CD8-positive, alpha-beta memory T cell (primary cell): ENCODE measurements at places on chromosomes 16 and 17. TPM values are rescaled to one million over a fixed set of nuclear protein-coding genes. Genes with fewer than 3 reads are reported as not detected.

The PRR35 gene
- not detected for total RNA-seq

DNA sequence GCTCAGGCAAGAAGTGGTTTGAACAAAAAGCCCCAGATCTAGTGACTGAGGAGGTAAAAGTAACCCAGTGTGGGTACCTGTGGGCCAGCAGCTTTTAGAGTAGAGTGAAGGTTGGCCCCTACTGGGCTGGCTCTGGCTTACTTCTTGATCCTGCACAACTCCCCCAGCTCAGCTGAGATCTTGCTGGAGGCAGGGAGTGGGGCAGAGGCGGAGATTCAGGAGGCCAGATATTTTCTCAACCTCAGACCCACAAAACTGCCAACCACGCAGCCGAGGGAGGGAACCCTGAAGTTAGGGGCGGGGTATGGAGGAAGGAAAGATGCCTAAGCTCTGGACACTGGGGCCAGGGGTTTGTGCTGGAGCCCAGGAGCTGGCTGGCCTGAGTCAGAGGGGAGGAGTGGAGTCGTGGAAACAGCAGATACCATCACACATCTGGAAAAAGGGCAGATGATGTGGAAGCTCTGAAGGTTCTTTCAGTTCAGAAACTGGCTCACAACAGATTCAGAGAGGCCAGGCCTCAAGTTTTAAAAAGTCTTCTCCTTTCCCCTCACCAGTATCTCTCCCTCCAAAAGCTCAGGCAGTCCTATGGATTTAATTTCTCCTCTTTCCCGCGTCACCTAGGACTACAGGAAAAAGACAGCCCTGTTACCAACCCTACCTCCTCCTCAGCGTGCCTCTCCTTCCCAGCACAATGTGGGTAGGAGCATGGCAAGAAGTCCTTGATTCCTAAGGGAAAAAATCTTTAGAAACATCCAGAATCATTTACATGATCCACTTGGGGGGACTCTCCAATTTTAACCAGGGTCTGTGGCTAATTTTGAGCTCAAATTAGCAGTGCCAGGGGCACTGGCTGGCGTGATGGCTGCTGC is 48.1 kb downstream of the MYO18A start:
- H3K27ac ChIP-seq: peak overlapping the region; percentile 6
- H3K4me3 ChIP-seq: no peak overlapping the region
- H3K27me3 ChIP-seq: no peaks in the 10 kb centered on the region
- peaks cover 18% of the 10 kb centered on the region for H3K4me1 ChIP-seq

DNA sequence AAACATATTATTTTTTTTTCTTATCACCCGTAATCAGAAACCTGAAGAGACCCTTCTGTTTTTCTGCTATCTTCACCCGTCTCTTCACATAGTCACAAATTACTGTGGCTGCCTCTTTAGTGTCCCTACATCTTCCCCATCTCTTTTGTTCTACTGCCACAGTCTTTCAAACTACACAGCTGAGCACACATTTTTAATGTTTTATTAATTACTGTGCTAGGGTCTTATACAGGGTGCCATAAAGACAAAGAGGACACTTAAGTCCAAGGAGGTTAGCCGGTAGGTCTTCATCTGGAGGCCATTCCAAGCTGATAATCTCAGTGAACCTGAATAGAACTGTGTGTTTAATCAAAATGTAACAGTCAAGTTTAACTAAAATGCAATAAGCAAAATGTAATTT is 20.7 kb downstream of the CNTNAP4 start:
- H3K27ac ChIP-seq: no peak overlapping the region
- no peak for DNase-seq
- no peaks in the 10 kb centered on the region for H3K27me3 ChIP-seq
- H3K4me3 ChIP-seq: no peak overlapping the region
- H3K4me1 ChIP-seq: no peaks in the 10 kb centered on the region

GRCh38 chr17:64411999-64412771 is 21.5 kb upstream of the PECAM1 start:
- H3K36me3 ChIP-seq: no peaks in the 10 kb centered on the region
- H3K4me1 ChIP-seq: peaks cover 5% of the 10 kb centered on the region
- H3K27me3 ChIP-seq: no peaks in the 10 kb centered on the region
- H3K27ac ChIP-seq: no peak overlapping the region
- no peak overlapping the region for H3K4me3 ChIP-seq
- no peak for DNase-seq

- H3K4me1 ChIP-seq: no peaks in the 10 kb centered on the region
- no peaks in the 10 kb centered on the region for H3K36me3 ChIP-seq
- H3K27ac ChIP-seq: no peak overlapping the region
These were observed 7.2 kb upstream of the C17orf78 start for GRCh38 chr17:37368577-37368976.

DNA sequence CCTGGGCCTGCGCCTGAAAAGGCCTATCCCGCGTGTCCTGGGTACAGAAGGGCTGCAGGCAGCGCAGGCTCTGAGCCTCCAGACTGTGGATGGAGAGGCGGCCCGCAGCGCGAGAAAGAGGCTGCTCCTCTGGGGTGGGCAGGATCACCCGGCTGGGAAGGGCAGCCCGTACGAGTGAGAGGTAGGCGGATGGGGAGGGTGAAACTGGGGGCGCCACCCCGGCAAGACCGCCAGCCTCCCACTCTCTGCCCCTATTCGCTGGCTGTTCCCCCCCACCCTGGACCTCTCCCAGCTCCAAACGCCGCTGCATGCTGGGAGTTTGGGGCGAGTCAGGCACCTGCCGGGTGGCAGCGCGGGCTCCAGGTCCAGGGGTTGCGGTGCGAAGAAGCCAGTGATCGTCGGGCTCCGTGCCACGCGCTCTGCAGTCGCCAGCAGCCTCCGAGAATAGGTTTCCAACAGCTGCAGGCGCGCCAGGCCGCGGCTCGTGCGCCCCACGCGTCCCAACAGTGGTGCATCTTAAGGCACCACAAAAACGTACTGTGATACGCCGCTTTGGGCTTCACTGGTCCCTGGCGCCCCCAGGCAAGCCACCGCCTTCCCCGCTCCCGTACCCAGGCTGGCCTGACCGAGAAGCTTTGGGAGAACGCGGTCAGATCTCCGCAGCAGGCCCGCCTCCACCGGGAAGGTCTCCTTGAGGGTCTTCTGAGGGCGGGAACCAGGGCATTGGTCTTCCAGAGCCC is 1.1 kb downstream of the NOXO1 start:
- H3K4me1 ChIP-seq: peaks cover 18% of the 10 kb centered on the region
- H3K36me3 ChIP-seq: peaks cover 15% of the 10 kb centered on the region
- peaks cover 16% of the 10 kb centered on the region for H3K27me3 ChIP-seq
- no peak for DNase-seq
- no peak overlapping the region for H3K4me3 ChIP-seq

DNA sequence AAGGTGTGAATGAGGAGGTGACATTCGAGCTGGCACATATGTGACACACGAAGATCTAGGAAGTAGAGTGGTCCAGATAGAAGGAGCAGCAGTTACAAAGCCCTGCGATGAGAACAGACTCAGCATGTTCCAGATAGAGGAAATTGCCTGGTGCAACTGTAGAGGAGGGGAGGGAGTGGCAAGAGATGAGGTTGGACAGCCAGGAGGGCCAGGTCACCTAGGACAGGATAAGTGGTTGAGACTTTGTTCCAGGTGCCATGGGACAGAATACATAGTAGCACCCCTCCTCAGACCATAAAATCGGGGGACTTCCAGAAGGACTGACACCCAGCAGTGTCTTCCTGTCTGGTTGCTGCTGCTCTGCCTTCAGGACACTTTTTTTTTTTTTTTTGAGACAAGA is 11.0 kb upstream of the CENPT start:
- no peaks in the 10 kb centered on the region for H3K36me3 ChIP-seq
- H3K4me3 ChIP-seq: no peak overlapping the region
- DNase-seq: no peak
- H3K27ac ChIP-seq: peak overlapping the region; percentile 61
- peaks cover 18% of the 10 kb centered on the region for H3K4me1 ChIP-seq

- H3K4me3 ChIP-seq: no peak overlapping the region
- H3K36me3 ChIP-seq: no peaks in the 10 kb centered on the region
- DNase-seq: no peak
These were observed 43.4 kb downstream of the METRNL start for GRCh38 chr17:83122834-83123233.

The SEPTIN1 gene
- total RNA-seq: 193 TPM

DNA sequence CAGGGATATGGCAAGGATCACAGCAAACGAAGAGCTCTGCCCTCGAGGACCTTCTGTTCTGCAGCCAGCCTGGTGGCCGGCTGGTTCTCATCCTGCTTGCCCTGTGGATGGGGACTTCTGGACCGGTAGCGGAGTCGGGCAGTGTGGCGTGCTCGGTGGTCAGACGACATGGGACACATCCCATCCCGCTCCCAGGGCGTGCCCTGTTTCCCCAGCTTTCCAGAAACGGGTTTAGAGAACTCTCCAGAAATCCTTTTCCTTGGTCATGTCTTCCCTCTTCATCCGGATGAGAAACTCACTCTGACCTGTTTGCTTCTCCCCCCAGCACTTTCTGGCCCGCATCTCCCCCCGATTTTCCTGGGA is 115.8 kb downstream of the OR1D5 start:
- no peaks in the 10 kb centered on the region for H3K36me3 ChIP-seq
- DNase-seq: no peak
- H3K4me3 ChIP-seq: no peak overlapping the region
- H3K27me3 ChIP-seq: no peaks in the 10 kb centered on the region

GRCh38 chr16:75455677-75456076 is 8.8 kb downstream of the TMEM170A start:
- peaks cover 9% of the 10 kb centered on the region for H3K36me3 ChIP-seq
- H3K27me3 ChIP-seq: no peaks in the 10 kb centered on the region
- H3K4me1 ChIP-seq: peaks cover 7% of the 10 kb centered on the region

DNA sequence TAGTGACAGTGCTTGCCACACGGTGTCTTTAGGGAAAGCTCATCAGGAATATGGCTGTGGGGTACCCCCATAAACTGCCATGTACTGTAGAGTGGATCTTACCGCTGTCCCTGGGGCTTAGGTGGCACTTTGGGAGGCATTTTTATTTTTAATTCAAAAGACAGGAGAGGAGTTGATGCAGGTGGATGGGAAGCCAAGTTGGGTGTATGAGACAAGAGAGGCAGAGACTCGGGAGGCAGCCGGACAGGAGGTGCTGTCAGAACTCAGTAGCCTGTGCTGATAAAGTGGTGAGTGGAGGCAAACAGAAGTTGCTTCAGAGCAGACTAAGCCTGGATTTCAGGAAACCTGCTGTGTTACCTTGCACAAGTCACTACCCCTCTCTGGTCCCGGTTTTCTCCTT is 185.9 kb downstream of the TMEM132E start:
- no peaks in the 10 kb centered on the region for H3K27me3 ChIP-seq
- no peak overlapping the region for H3K4me3 ChIP-seq
- H3K36me3 ChIP-seq: no peaks in the 10 kb centered on the region
- no peak overlapping the region for H3K27ac ChIP-seq
- no peak for DNase-seq

GRCh38 chr17:46777943-46778915 is 40.3 kb downstream of the WNT3 start:
- no peak for DNase-seq
- no peak overlapping the region for H3K4me3 ChIP-seq
- peaks cover 7% of the 10 kb centered on the region for H3K27me3 ChIP-seq
- H3K36me3 ChIP-seq: no peaks in the 10 kb centered on the region
- no peaks in the 10 kb centered on the region for H3K4me1 ChIP-seq

GRCh38 chr17:49836111-49837030 is 11.5 kb downstream of the TAC4 start:
- peaks cover 18% of the 10 kb centered on the region for H3K36me3 ChIP-seq
- no peak overlapping the region for H3K27ac ChIP-seq
- DNase-seq: no peak

DNA sequence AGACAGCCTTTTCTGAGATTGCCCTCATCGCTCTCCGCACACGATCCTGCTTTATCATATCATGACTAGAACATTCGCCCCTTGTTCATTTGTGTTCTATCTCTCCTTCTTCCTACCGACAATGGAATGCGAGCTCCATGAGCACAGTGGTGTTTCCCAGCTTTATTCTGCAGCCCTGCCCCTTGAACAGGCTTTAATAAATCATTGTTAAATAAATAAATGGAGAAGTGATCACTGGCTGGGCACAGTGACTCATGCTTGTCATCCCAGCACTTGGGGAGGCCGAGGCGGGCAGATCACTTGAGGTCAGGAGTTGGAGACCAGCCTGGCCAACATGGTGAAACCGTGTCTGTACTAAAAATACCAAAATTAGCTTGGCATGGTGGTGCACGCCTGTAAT is 1063.3 kb upstream of the EEF2KMT start:
- H3K27me3 ChIP-seq: no peaks in the 10 kb centered on the region
- H3K4me3 ChIP-seq: no peak overlapping the region
- no peaks in the 10 kb centered on the region for H3K4me1 ChIP-seq
